ENCODE measurements at places on chromosomes 6 and 20.

GRCh38 chr6:53310771-53311585 lies 37.8 kb downstream of the ELOVL5 start:
- no peak for DNase-seq

DNA sequence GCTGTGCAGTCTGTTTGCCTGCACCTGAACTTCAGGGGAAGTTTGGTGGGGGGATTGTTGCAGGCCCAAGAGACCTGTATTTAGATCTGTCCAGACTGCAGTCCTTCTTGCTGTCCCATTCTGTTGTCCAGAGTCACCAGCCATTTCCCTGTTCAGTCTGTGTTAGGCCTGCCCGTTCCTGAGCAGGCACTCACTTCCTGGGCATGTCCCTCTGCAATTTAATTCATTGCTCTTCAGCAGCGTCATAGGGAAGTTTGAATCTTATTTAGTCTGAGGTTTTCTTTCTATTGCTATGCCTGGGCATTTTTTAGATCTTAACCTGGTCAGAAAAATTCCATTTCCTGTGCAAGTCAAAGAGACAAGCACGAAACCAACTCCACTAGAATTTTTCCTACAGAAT lies 190.2 kb downstream of the DTNBP1 start:
- no peak for DNase-seq

- DNase-seq, result no peak
These were observed 115.1 kb upstream of the FRMD1 start for GRCh38 chr6:168193816-168194721.

DNA sequence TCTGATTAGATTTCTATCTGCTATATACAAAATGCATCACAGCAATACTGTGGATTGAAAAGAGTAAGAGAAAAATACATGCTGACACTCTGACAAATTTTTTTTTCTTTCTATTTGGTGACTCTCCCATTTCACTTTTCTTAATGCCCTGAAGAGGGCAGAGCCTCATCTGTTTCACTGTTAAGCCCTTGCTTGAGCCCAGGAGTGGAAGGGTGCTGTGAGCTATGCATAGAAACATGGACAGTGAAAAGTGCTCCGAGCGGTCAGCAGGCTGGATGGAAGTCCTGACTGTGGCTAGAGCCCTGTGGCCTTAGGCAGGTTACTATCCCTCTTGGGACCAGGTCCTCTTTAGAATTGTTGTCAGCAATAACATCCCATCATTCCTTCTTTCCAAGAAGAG lies 17.4 kb upstream of the CSE1L start:
- no peak for DNase-seq

DNA sequence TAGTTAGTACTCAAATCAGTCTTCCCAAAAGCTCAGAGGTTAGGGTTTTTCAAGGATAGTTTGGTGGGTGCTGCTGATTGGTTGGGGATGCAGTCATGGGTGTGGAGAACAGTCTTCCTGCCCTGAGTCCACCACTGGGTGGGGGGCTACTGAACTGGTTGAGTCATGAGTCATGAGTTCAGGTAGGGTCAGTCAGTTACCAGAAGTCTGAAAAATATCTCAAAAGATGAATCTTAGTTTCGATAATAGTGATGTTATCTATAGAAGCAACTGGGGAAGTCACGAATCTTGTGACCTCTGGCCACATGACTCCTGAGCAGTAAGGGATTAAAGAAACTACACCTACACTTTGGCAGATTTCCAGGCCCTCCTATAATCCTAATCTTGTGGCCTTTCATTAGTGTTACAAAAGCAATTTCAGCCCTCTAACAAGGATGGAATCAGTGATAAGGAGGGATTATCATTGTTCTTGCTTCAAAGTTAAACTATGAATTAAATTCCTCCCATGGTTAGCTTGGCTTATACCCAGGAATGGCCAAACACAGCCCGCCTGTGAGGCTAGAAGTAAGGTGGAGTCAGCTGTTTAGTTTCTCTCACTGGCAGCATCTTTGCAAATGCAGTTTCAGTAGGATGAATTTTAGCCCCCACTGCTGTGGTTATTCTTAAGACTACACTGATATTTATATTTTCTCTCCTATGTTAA lies 33.3 kb upstream of the NKAIN2 start:
- no peak for DNase-seq

DNA sequence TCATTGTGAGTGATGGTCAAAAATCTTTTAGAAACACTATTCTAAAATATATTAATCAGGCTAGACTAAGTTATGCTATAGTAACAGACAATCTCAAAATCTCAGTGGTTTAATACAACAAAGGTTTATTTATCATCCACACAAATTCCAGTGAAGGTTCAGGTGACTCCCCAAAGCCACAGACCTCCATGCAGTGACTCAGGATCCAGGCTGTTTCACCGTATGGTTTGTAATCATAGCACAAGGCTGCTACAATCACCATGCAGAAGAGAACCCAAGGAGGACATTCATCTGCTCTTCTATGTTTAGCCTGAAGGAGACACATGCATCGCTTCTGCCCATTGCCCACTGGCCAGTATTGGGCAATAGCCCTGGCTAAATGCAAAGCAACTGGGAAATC lies 46.2 kb downstream of the BFSP1 start:
- no peak for DNase-seq

DNA sequence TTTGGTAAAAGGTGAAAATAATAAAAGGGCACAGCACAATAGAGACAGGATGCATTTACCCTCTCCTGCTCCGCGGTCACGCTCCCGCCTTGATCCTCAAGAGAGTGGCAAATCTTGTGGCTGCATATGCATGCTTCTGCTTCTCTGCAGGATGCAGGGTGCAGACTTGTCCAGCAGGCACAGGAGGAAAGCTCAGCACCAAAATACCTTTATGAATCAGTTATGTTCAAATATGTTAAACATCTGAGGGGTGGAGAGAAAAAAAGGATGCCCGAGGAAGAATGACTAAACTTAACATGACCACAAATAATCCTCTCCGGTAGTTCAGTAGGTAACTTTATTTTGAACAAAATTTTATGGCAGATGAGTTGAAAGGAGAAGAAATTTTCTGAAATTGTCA lies 366.1 kb upstream of the SOX4 start:
- no peak for DNase-seq

GRCh38 chr6:129672341-129672682 lies 37.7 kb downstream of the ARHGAP18 start:
- DNase-seq, result no peak

- no peak for DNase-seq
These were observed 94.2 kb upstream of the MYL9 start for GRCh38 chr20:36447101-36447500.

DNA sequence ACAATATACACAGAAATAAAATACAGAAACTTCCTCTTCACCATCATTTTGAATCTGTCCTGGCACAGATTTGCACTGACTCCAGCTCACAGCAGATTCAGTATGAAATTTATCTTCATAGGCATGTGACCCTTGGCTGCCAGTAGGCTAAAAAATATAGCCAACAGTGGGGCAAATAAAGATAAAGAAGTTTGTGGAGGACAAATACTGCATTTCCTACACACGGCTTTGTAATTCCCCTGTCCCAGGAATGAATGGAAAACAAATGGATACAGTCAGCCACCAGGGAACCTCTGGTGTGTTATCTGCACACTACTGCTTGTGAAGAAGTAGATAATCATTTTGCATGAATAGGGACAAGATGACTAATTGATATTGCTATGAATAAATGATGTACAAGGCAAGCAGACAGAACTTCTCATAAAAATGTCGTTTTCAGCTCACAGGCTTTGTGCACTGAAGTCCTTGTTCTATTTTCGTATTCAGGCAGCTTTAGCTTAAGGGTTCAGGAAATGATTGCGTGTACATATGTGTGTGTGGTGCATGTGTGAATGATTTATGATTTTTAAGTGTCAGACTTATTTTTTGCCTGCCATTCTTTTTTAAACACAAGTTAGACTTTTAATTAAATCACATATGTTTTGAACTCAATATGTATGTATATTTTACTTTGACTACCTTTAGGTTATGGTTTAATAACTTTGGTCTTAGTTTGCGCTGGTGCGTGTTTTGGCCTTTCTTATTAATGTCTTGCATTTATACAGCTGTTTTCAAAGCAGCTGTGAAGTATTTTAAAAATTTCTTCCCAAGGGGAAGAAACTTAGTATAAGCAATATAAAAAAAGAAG lies 543.8 kb upstream of the JAG1 start:
- no peak for DNase-seq

GRCh38 chr6:35810971-35811698 lies 6.0 kb downstream of the LHFPL5 start:
- no peak for DNase-seq

- peak; percentile 18 for DNase-seq
These were observed 273.2 kb downstream of the HIVEP2 start for GRCh38 chr6:142671791-142672190.

DNA sequence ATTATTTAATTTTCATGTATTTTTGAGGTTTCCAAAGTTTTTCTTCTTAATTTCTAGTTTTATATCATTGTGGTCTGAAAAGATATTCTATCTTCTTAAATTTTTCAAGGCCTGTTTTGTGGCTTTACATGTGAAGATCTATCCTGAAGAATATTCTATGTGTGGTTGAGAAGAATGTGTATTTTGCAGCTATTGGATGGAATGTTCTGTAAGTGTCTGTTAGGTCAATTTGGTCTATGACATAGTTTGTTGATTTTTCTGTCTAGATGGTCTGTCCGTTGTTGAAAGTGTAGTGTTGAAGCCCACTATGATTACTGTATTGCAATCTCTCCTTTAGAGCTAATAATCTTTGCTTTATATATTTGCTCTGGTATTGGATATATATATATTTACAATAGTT lies 125.7 kb downstream of the CRYBG1 start:
- DNase-seq, result no peak

DNA sequence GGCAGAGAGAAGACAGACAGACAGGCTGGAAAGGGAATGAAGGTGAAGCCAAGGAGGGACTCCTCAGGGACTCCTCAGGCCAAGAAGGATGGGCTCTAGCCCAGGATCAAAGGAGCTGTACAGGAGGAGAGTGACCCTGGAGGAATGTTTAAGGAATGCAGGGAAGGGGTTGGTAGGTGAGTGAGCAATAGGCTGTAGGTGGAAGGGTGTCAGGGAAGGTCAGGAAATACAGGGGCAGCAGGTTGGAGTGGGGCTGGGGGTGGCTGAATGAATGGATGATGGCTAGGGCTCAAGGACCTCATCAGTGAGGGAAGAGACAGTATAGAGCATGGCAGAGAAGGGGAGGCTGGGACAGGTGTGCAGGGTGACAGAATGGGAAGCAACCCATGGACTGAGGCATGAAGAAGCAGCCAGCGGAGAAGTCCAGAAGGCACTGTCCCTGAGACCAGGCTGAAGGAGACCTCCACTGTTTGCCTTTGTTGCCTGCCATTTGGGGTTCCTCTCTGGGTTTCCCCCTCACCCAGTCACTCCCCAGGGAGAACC lies 13.2 kb downstream of the SYNGAP1 start:
- DNase-seq, result no peak

GRCh38 chr6:161947371-161947770 lies 673.5 kb upstream of the AGPAT4 start:
- no peak for DNase-seq

DNA sequence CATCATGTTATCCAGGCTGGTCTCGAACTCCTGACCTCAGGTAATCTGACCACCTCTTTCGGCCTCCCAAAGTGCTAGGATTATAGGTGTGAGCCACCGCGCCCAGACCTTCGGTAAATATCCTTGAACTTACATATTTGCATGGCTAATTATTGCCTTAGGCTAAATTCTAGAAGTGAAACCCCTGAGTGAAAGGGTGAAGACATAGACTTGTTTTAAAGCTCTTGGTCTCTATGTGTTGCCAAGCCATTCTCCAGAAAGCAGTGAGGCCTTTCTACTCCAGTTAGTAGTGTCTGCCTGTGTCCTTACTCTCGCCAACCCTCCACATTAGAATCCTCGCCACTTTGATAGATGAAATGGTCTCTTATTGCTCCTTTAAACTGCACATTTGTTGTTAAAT lies 2.6 kb upstream of the NOTCH4 start:
- DNase-seq, result peak; percentile 40

- no peak for DNase-seq
These were observed 40.6 kb downstream of the TXLNB start for GRCh38 chr6:139251045-139251690.

GRCh38 chr6:147508866-147509608 lies 547 bp downstream of the SAMD5 start:
- no peak for DNase-seq

GRCh38 chr6:137121401-137121997 lies 51.9 kb downstream of the IL22RA2 start:
- DNase-seq, result no peak

DNA sequence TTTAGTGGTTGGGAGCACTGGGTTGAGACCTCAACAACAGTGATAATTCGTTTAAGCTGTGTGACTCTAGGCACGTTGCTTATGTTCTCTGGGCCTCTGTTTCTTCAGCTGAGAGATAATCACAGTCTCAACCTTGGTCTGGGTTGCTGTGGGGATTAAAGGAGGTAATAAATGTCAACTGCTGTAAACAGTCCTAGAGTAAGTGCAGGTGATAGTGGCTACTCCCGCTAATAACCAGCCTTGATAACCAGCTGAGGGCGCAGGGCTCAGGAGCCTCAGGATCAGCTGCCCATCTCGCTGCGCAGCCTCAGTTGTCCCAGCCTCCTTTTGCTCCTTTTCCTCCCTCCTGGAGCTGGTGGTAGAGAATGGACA lies 58.0 kb downstream of the JARID2 start:
- DNase-seq, result no peak

GRCh38 chr6:583635-584034 lies 73.3 kb downstream of the HUS1B start:
- DNase-seq, result no peak

DNA sequence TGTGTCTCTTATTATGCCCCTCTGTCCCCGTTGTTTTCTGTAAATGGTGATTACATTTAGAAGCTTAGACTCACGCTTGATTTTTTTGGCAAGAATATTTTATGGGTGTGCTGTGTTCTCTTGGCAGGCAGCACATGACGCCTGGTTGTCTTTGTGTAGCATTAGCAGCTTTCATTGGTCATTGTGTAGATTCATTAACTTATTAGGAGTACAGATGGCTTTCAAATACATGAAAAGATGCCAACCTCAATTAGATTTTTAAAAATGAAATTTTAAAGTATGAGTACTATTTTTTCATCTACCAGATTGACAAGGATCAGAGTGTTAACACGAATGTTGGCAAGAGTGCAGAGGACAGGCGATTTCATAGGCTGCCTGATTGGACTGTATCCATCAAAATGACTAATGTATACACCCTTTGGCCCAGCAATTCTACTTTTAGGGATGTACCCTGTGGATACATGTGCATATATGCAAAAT lies 15.2 kb downstream of the COX4I2 start:
- no peak for DNase-seq

DNA sequence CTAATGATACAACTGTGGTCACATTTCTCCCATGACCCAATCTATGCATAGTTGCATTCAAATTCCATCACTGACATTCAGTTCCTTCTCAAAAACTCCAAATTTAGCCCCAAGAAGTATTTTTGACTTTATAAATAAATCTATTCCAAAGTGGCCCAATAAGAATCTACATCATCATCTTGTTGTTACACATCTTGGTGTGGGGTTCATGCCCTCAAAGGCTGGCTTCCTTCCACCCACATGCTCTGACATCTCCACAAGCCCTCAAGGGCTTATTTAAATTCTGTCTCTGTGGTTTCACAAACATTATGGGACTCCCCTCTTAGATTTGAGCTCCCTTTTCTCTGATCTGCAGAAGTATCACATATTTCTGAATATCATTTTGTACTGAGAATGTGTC lies 585.3 kb upstream of the BTBD3 start:
- DNase-seq, result no peak

GRCh38 chr6:113047932-113048331 lies 700.8 kb downstream of the RFPL4B start:
- no peak for DNase-seq

All from germinal center (tissue), 1 donor.